ENCODE measurements at places on chromosomes 1 and 21.

DNA sequence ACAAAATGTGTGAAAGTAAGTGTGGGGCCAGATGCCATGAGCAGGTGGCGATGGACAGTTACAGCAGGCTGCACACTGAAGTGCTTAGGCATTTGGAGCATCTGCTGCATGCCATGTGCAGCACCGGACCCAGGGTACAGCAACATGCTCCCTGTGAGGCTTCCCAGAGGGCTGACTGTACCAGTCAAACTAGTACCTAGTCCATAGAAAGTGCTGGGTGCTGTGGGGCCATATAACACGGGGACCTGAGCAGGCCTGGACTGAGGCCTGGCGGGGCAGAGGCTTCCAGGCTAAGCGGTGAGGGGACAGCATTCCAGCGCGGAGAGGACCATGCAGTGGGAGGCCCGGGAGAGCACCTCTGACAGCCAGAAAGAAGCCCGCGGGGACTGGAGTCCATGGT lies 29.9 kb upstream of the PKP1 start:
- no peak for DNase-seq

- no peak for DNase-seq
Observed at GRCh38 chr1:40877698-40878097, 15.5 kb upstream of the CITED4 start.

- no peak for DNase-seq
Observed at GRCh38 chr1:211900441-211900840, 69.9 kb upstream of the LPGAT1 start.

DNA sequence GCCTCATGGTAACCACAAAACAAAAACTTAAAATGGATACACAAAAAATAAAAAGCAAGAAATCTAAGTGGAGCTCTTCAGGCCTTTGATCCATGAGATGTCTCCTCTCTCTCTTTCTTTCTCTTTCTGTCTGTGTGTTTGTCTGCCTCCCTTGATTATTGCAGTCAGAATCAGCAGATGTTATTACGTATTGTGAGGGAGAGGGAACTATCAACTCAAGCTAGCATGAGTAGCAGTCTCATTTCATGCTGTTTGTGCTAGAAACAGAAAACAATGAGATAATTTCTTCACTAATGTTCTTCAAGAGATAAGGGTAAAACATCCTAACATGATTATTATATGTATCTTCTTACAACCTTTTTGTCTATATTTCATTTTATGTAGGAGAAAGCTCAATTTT lies 103.7 kb upstream of the PDC start:
- DNase-seq: no peak

DNA sequence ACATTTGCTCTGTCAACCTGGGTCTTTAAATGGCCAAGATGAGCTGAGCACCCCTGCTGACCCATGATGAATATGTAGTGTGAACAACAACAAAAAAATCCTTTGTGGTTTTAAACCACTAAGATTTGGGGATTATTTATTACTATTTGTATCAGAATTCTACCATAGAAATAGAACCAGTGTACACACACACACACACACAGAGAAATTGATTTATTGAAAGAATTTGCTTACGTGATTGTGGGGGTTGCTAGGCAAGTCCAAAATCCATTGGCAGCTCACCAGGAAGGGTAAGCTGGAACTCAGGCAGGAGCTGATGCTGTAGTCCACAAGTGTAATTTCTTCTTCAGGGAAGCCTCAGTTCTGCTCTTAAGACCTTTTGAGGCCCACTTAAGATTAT lies 82.5 kb upstream of the MAP1LC3C start:
- no peak for DNase-seq

DNA sequence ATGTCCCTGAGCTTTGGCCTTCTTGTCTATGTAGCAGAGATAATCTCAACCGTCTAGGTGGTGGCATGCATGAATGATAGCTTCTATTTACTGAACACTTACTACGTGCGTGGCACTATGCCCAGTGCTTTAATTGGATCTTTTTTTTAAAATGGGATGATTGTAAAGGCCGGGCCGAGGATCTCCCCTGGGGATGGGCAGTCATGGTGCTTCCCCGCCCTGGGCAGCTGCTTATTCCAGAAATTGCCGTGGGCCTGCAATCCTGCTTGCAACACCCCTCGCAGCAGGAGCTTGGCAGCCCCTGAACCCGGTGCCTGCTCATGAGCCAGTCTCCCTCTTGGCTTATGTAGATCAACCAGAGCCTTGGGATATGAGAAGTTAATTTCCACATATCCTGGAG lies 360.7 kb downstream of the CAMTA1 start:
- no peak for DNase-seq

DNA sequence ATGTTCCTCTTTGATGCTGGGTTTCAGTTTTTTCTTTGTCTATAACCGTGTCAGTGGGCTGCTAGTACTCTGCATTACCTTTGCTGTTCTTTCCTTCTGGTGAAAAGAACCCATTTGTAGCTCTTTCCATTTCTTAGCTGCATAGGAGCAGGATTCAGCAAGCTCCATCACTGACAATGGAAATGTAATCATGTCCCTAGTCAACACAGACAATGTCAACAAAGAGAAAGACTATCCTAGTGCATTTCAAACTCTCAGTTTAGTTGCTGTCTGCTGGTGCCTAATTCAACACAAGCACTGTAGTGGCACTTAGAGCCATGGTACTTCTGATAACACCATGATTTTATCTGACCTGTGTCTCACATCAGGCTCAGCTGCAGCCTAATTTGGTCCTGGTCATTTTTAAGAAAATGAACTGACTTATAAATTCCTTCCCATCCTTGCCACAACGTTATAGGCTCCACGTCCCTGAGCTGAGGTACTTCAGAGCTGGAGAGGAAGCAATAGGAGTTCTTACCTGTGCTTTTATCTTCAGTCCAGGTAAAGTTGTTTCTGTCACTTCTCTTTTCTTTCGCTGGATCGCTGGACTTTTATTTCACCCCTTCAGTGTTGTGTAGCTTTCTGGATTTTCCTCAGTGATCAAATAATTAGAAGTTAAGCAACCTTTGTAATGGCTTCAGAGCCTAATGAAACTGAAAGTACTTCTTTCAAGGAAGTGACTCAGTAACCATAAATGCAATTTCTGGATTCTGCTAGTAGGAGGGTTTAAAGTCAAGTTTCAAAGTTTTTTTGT lies at the start of gene GBP3:
Gene GBP3 (minus strand): TSS at position 700 of the 793 bp plus-strand sequence. CDS start 2,145 bp downstream, outside the sequence.
- DNase-seq: no peak

DNA sequence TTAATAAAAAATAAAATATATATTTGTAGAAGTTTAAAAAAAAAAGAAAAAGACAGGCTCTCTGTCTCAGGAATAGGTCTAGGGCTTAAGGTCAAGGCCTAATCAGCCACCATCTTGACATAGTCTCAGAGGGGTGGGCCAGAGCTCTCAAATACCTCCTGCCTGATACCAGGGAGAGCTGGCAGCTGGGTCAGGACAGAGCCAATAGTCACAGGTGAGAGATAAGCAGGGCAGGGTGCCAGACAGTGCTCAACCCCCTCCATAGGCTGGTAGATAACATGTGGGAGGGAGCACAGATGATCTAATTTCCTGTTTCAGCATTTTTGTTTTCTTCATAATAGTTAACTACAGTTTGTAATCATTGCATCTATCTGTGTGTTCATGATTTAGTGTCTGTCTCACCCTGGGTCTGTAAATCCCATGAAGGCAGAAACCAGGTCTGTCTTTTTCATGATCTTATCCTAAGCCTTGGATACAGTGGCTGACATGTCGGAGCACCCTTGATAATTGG lies 152.0 kb upstream of the GRIK3 start:
- DNase-seq: no peak

DNA sequence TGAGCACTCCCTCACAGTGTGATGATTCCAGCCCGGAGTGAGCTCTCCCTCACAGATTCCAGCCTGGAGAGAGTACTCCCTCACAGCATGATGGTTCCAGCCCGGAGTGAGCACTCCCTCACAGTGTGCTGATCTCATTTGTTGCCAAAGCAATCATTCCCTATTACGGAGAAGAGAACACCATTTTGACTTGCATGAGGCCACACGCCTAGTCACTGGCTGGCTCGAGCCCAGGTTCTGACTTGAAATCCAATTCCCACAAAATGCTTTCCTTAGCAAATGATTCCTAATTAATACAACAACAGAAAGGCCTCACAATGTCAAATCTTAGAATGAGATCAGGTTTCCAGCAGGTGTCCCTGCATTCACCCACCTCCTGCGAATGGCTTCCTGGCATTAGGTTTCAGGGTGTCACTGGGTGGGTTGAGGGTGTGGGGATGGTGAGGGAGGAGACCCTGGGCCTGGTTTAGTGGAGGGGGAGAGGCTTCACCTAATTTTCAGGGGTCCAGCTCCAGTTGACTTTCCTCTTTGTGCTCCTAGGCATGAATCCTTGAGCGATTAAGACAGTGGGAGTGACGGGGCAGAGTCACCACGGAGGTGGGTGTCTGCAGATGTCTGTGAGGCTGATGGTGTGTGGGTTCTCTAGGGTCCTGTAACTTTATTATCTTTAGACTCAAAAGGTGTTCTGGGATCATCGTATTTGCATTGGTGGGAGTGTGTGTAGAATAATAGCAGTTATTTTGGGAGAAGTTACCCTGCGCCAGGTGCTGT lies 158.5 kb downstream of the KCNJ6 start:
- DNase-seq: no peak

DNA sequence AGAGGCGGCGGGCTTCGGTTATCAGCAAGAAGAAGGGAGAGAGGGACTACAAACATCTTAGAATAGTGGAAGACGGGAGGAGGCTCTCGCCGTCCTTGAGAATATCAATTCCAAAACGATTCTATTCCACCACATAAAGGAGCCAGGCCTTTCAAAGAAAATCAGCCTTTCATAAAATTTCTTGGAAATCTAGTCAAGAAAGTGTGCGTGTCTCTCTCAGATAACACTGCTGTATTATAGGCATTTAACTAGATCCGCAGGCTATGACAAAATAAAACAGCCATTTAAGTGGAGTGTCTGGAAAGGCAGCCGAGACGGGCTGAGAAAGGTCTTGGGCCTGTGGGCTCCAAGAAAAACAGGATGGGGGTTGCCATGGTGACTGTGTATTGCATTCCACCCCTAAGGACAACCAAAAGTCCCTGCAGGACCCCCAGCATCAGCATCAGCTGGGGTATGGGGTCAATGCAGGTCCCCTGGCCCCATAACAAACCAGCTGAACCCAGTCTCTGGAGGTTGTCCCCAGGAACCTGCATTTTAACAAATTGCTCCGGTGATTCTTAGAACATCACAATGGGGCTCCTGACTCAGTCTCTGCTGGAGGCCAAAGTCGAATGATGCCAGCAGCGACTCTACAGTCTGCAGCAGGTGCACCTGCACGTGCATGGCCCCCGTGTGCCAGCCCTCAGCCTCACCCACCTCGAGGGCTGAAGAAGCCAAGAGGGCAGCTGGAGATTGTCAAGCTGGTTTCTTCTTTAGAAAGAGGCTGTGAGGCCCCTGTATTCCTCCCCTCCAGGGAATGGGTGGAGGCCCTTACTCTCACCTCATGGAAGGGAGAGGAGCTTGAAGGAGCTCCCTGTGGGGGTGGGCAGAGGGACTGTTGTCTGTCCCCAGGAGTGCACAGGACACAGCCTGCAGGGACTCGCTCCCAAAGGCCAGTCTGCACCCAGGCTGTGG lies 287.4 kb downstream of the NPHP4 start:
- no peak for DNase-seq

DNA sequence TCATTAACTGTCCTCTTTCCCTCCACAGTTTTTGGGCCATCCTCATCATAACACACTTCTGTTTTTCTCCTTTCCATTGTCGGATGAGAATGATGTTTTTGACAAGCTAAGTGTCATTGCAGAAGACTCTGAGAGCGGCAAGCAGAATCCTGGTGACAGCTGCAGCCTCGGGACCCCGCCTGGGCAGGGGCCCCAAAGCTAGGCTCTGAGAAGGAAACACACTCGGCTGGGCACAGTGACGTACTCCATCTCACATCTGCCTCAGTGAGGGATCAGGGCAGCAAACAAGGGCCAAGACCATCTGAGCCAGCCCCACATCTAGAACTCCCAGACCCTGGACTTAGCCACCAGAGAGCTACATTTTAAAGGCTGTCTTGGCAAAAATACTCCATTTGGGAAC lies 28.6 kb upstream of the IFNAR1 start:
- no peak for DNase-seq

DNA sequence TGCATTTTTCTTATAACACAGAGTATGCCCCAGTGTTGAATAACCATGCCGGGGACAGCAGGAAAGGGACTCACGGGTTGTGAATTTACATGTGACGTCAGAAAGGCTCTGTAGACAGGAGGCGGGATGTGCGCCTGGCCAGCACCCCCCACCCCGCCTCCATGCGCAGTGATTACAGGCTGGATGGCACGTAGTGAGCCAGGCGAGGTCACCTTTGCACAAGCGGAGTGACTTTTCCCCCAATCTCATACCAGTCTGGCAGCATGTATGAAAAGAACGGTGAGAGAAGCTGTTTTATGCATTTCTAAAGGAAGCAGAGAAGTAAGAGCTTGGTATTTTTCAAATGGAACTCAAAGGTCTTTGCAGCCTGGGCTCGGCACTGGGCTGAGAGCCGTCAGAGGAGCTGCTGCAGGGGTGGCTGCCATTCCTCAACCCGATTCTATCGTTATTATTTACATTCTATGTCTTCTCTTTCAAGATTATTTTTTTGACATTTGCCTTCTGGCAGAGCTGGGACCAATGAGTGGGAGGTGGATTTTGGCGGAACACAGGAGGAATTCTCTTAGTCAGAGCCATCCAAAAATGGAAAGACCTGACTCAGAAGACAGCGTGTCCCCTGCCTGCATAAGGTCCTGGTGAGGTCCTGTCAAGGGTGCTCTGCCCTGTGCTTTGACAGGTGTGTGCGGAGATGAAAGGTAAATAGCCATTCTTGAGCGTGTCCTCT lies 115.6 kb upstream of the SLC45A1 start:
- DNase-seq: no peak

- no peak for DNase-seq
Observed at GRCh38 chr1:109754738-109755137, 9.0 kb downstream of the EPS8L3 start.

GRCh38 chr1:40477678-40478053 lies 576 bp downstream of the ZFP69 start:
- DNase-seq: peak; percentile 33

- DNase-seq: no peak
Observed at GRCh38 chr1:91036894-91037829, 15.3 kb upstream of the ZNF644 start.

GRCh38 chr1:24156542-24157260 lies 13.8 kb upstream of the IL22RA1 start:
- no peak for DNase-seq

GRCh38 chr1:228837817-228838716 lies 102.8 kb downstream of the RHOU start:
- DNase-seq: no peak

DNA sequence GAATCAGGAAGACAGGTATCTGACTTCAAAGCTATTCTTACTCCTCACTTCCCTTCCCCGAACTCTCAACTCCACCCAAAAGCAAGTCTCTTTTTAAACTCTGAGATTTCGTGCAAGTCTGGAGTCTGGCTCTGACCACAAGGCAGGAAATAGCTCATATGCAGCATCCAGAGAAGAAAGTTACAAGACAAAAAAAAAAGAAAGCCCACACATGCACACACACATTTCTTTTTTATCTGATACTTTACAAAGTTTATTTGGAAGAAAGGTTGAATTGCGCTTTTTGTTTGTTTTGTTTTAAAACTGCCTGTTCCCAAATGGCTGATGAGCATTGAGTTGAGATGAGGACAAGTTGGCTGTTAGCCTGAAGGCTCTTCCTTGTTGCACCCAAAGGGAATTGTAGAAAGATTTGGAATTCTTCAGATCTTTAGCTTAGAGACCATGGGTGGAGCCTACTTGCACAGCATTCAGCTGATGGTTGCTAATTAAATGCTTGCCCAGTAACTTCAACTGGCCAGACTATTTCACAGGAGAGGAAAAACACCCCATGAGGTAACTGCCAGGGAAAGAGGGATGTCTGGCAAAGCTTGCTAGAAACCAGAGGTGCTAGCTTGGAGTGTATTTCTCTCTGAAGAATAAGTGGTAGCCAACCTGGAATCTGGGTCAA lies 490.3 kb downstream of the TTLL7 start:
- no peak for DNase-seq

- DNase-seq: no peak
Observed at GRCh38 chr1:7455796-7456721, 315.0 kb upstream of the VAMP3 start.
